Stimulated activated CD4-positive, alpha-beta T cell treated with anti-CD3 and anti-CD28 coated beads, Interleukin-15, amount 100 ng/mL, for 48 hours (primary cell): ENCODE measurements at places on chromosomes 1 and 21.

GRCh38 chr1:236425031-236425663 lies 31.1 kb downstream of the EDARADD start:
- no peak for DNase-seq

GRCh38 chr1:68376441-68376840 lies 73.3 kb downstream of the RPE65 start:
- DNase-seq, result no peak

DNA sequence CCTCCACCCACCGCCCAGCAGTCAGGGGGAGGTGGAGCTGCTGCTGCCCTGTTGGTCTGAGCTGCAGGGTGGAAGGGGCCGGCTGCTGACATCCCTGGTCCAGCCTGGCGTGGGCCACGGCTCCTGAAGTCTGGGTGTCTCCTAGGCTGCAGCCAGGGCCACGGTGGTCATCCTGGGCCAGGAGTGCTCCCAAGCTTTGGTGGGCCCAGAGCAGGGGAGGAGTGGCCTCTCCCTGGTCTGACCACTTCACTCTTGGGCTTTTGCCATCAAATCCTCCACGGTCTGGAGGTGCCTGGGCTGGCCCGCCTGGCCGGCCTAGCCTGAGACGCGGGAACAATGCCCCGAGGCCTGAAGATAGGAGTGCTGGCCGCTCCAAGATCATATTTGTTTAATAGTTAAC lies 5.8 kb downstream of the PRDM16 start:
- no peak for DNase-seq

DNA sequence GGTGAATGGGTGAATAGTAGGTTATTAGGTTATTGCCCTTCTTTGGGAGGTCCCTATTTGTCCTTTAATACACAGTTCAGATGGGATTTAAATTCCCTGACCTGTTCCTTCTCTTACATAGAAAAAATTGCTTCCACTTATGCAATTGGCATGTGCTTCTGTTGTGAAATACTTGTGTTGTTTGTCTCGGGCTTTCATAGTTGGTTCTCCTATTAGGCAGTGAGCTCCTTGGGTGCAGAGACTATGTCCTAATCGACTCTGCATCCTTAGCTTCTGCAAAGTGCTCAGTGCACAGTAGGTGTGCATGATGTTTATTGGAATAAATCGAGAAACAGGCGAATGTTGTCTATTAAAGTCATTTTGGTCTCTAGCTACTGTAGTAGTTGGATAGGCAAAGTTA lies 1.3 kb upstream of the PDE4B start:
- no peak for DNase-seq

GRCh38 chr21:38147391-38147790 lies 109.4 kb upstream of the KCNJ15 start:
- DNase-seq, result no peak

GRCh38 chr1:97849345-97850340 lies 71.2 kb downstream of the DPYD start:
- no peak for DNase-seq

DNA sequence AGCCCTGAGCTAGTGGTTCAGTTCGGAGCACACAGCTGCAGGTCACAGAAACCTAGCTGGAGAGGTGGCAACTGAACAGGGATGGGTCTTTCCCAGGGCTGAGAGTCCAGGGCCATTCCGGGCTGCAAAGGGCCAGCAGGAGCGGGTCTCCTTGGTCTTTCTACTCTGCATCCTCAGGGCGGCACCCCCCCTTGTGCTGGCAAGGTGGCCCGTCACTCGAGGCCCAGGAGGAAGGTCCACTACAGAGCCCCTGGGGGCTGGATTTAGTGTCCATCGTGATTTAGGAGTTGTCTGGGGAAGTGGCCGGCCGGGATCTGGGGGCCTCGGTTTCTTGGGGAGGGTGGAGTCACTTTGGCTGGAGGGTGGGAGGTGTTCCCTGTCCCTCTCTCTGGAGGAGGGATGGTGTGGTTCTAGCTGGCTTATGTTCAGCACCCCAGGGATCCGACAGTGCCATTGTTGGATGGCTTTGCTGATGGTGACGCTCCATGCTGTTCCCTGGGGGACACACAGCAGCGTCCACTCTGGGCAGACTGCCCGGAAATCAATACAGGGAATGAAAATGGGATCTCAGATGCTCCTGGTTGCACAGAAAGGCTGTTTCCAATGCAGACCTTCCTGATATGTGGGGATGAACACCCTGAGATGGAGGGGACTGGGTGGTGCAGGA lies 64.4 kb downstream of the UMODL1 start:
- no peak for DNase-seq
